ENCODE measurements at places on chromosomes 7 and 10.
A peak's percentile ranks its signal among the peaks of the same experiment; 100 is the strongest.

DNA sequence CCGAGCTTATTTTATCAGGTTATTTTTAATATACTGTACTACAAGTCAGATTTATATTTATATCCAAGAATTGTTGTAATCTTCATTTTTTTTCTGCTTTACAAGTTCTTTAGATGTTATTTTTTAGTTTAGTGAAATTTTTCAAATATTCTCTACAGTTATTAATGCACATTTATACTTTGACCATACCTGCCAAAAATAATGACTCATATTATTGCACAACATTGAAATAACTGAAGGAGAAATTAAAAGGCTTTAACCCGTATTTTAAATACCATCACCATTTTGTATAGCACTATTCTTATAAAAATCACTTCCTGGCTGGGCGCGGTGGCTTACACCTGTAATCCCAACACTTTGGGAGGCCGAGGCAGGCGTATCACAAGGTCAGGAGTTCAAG lies 278.5 kb downstream of the BICC1 start:
- no peak for DNase-seq

GRCh38 chr10:70579234-70580002 lies 23.1 kb downstream of the PRF1 start:
- DNase-seq, result no peak

- DNase-seq, result no peak
These were observed 290.9 kb downstream of the GFRA1 start for GRCh38 chr10:115982076-115982475.

DNA sequence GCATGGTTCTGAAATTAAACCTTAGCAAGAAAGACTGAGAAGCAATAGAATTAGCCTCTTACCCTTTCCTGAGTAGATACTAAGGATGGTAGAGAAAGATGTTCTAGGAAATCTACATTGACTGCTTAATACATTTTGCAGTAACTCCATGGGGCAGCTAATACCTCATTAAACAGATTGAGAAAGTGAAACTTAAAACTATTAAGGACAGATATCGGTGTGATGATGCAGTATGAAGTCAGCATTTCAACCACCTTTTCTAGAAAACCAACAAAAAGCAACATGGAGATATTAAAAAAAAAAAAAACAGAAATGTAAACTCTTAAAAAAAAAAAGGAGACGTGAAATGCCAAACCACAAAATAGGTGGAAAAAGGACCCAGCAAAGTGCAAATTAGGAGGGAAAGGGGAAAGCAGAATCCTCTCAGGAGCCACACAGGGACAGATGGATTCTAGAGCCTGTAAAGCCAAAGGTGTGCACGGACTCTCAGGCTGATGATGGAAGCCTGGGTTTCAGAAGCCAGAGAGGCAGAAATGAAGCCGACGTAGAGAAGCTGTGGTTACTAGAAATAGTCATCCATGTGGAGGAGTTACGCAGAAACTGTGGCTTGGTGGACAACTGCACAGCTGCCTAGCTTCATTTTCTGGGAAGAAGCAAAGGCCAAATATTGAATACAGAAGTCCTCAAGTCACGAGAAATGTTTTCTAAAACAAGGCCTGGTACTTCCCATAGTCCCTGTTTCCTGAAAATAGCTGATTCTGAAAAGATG lies 38.1 kb upstream of the GPR141 start:
- no peak for DNase-seq

- DNase-seq, result peak; percentile 53
These were observed 68.1 kb upstream of the CAMK2B start for GRCh38 chr7:44393238-44394111.

GRCh38 chr10:126972635-126973414 lies 67.6 kb downstream of the DOCK1 start:
- DNase-seq, result no peak

GRCh38 chr7:137820677-137821420 lies 25.9 kb downstream of the DGKI start:
- peak; percentile 82 for DNase-seq

DNA sequence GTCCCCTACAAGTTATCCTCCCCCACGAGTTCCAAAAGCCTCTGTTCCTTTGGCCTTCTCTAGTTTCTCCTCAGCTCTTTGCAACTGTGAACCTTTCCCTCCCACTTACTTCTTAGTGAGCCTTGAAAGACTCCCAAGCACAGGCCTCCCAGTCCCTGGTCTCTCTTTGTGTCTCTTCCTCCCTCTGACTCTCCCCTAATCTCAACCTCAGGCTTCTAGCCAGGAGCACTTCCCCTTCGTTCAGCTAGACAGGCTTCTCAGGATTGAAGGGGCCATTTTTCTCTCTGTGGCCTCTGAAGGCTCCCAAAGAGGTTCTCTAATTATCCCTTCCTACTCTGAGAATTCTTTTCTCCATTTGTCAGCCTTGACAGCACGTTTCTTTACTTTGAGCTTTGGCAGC lies 50.2 kb upstream of the PHYHIPL start:
- DNase-seq, result no peak

- no peak for DNase-seq
These were observed 10.0 kb downstream of the CYP3A5 start for GRCh38 chr7:99669782-99670181.

Data from coronary artery (tissue), 2 donors.